ENCODE measurements at places on chromosomes 4 and X. TPM values are rescaled to one million over a fixed set of nuclear protein-coding genes. Genes with fewer than 3 reads are reported as not detected.

The SHROOM4 gene
- total RNA-seq: 7.0 TPM

The TCP11X2 gene
- not detected for total RNA-seq

The SPANXN4 gene
- not detected for total RNA-seq

The RNF150 gene
- total RNA-seq: 5.2 TPM

The NKX1-1 gene
- total RNA-seq: not detected

The MFAP3L gene
- 30.2 TPM for total RNA-seq

The GNL3L gene
- 40.5 TPM for total RNA-seq

The RAP1GDS1 gene
- total RNA-seq: 62.0 TPM

The TEX11 gene
- not detected for total RNA-seq

The GDPD2 gene
- not detected for total RNA-seq

- DNase-seq: peak; percentile 58
Measured at GRCh38 chrX:77431227-77431626, 16.0 kb upstream of the FGF16 start.

GRCh38 chr4:132956962-132957361 is 192.1 kb upstream of the PCDH10 start:
- DNase-seq: no peak

- peak; percentile 49 for DNase-seq
Measured at GRCh38 chr4:105184316-105184980, 37.8 kb downstream of the TET2 start.

- no peak for DNase-seq
Measured at GRCh38 chr4:78214078-78214477, 157.0 kb downstream of the FRAS1 start.

DNA sequence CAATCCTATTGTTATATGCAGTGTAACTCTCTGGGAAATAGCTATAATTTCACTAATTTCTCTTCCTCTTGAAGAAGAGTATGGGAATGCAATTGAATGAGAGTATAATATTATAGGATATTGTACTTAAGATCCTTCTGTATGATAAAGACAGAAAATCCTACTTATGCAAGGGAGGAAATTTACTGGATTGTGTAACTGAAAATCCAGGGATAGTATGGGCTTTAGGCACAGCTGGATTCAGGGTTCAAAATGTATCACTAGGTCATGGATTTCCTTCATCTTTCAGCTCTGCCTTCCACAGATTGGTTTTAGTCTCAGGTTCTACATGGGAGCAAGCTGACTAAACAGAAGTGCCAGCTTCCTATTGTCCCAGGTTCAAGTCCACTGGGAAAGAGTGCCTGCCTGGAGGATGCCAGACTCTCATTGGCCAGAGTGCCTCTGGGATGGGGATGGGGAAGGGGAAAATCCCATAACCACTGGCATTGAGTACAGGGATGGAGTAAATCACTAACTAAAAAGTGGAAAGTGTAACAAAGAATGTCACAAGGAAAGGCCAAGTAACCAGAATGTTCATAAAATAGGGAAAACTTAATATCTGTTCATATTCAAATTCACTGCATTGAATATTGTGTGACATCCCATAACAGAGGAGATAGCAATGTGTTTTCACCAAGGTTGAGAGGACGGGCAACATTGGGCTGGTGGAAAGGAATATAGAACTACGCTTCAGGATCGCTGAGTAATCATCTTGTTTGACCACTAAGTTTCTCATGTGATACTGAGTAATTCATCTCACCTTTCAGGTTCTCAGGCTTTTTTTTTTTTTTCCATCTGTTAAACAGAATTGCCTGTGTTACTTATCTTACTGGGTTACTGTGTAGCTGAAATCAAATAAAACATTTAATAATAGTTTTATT is 75.7 kb downstream of the ANXA3 start:
- no peak for DNase-seq

DNA sequence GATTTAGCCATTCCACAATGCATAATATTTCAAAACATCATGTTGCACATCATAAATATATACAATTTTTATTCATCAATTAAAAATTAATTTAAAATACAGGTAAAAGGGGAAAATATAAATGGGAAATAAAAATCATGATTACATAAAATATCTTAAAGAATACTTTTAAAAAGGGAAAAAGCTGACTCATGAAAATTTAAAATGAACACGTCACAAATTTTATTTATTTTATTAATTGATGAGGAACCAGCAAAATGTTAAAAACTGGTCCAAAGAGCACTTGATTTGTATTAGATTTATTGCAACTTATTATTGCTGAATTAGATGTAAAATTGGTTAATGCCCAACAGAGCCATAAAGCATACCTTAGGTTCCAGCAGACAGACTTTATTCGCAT is 78.5 kb upstream of the ANK2 start:
- DNase-seq: no peak

- DNase-seq: peak; percentile 6
Measured at GRCh38 chr4:104490096-104490769, 4.5 kb downstream of the CXXC4 start.

DNA sequence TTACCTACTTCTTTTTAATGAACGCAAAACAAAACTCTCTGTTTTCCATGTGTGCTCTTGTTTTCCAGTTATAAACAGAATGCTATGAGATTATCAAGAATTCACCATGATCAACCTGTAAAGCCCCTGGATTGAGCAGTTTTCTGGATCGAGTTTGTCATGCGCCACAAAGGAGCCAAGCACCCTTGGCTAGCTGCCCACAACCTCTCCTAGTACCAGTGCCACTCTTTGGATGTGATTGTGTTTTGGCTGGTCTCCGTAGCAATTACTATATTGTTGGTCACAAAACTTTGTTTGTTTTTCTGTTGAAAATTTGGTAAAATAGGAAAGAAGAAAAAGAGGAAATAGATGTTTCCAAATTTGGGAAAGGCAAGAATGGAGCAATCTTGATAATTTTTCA is 51.1 kb downstream of the UGT2B7 start:
- DNase-seq: no peak

GRCh38 chr4:155674669-155675071 is 8.0 kb downstream of the GUCY1A1 start:
- no peak for DNase-seq

GRCh38 chr4:83074086-83074704 is 39.2 kb downstream of the COPS4 start:
- DNase-seq: peak; percentile 67

GRCh38 chr4:91256751-91257150 is 1047.0 kb upstream of the GRID2 start:
- DNase-seq: no peak

DNA sequence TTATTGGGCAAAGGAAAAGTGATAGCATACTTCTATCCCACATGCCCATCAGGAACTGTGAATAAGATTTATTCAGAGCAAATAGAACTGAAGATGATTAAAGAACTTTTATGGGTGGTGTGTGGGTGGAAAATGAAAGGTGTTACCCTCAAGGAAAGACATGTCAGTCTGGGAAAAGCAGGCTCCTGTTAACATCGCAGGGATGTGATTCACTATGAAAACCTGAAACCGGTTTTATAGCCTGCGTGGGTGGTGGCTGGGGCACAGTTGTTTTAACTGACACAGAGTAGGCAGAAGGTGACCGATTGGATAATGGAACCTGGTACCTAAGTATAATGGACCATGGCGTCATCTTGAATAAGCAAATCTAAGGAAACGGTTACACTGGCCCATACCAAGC is 61.3 kb upstream of the CASK start:
- DNase-seq: peak; percentile 10

- DNase-seq: no peak
Measured at GRCh38 chrX:47683184-47683828, 24.3 kb upstream of the UXT start.

GRCh38 chr4:145867406-145867805 is 71.2 kb downstream of the ZNF827 start:
- DNase-seq: no peak

GRCh38 chrX:117808426-117808825 is 308.2 kb downstream of the KLHL13 start:
- DNase-seq: no peak

DNA sequence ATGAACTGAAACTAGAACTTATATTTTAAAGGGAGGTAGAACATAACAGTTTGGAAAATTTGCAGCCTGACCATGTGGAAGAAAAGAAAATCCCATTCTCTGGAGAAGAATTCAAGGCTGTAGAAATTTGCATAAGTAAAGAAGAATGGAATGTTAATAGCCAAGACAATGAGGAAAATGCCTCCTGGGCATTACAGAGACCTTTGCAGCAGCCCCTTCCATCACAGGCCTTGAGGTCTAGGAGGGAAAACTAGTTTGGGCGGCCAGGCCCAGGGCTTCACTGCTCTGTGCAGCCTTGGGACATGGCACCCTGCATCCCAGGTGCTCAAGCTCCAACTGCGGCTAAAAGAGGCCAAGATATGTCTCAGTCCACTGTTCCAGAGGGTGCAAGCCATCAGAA is 1506.8 kb downstream of the PCDH18 start:
- DNase-seq: no peak

- peak; percentile 2 for DNase-seq
Measured at GRCh38 chr4:175998782-175999181, 66.9 kb upstream of the WDR17 start.

- DNase-seq: no peak
Measured at GRCh38 chr4:106194801-106195200, 121.2 kb downstream of the TBCK start.

GRCh38 chr4:151266497-151266896 is 10.5 kb upstream of the PRSS48 start:
- peak; percentile 45 for DNase-seq

GRCh38 chrX:20530406-20530921 is 263.8 kb upstream of the RPS6KA3 start:
- DNase-seq: no peak

GRCh38 chr4:184503869-184504300 is 29.5 kb upstream of the IRF2 start:
- DNase-seq: peak; percentile 19

- DNase-seq: peak; percentile 76
Measured at GRCh38 chr4:82733636-82734035, 65.0 kb downstream of the SCD5 start.

DNA sequence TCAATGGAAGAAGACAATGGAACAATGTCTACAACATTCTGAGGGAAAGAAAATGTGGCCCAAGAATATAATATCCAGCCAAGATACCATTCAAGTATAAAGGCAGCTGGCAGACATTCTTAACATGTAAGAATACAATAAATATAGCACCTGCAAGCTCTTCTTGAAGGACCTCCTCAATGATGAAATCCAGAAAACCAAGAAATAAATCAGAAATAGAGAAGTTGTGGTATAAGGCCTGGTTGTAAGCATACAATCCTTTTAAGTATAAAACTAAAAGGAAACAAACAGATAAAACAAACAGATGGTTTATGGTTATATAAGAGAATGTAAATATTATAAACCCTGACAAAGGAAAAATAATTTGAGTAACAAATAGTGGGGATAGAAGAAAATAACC is 33.4 kb downstream of the SYTL4 start:
- no peak for DNase-seq
